ENCODE measurements at places on chromosomes 12 and 14.

GRCh38 chr12:49912345-49913255, 8.9 kb upstream of the FAIM2 start:
- DNase-seq = no peak

DNA sequence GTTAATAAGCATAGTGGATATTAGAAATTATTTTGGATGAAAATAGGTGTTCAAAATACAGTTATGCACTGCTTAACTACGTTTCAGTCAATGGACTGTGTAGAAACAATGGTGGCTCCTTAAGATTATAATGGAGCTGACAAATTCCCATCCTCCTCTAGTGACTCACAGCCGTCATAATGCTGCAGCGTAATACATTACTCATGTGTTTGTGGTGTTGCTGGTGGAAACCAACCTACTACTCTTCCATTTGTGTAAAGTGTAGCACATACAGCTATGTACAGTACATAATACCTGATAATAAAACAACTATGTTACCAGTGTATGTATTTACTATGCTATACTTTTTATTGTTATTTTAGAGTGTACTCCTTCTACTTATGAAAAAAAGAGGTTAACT, 111.2 kb upstream of the TMCC3 start:
- DNase-seq = no peak

GRCh38 chr14:96097752-96098151, 58.6 kb downstream of the C14orf132 start:
- DNase-seq = no peak

GRCh38 chr12:22625762-22626294, 857 bp downstream of the ETNK1 start:
- DNase-seq = peak; percentile 16

GRCh38 chr12:49910331-49911212, 6.9 kb upstream of the FAIM2 start:
- DNase-seq = no peak

- DNase-seq = peak; percentile 66
Observed at GRCh38 chr12:67441736-67442346, 172.7 kb downstream of the CAND1 start.

GRCh38 chr12:73221836-73222235, 949.7 kb downstream of the TRHDE start:
- no peak for DNase-seq

DNA sequence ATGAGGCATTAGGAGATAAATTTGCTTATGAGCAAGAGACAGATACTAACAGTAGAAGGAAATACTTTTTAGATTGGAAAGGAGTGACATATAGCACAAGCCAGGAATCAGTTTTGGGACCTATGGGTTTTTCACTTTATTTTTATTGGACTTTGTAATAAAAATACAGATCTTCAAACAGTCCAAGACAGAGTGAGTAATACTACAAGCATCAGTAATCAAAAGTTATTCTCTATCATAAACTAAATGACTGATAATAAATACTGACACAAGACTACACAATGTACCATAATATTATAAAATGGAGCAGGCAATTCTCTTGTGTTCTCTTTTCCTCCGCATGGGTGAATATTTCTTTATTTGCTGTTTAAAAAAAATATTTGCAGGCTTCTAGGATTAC, 85.8 kb downstream of the DERA start:
- DNase-seq = no peak

DNA sequence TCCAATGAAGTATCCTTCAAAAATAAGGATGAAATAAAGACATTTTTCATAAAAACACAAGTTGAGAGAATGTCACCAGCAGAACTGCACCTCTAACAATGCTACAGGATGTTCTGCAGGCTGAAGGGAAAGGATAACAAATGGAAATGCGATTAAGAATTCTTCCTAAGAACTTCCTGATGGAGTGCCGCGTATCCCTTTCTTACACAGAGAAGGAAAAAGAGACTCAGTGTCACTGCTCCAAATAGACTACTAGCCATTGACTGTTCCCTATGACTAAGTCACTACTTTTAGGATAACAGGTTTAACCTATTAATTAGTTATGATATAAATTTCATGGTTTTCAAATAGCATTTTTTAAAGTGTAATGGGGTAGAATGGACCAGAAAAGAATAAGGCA, 3.2 kb downstream of the ANO2 start:
- DNase-seq = no peak

DNA sequence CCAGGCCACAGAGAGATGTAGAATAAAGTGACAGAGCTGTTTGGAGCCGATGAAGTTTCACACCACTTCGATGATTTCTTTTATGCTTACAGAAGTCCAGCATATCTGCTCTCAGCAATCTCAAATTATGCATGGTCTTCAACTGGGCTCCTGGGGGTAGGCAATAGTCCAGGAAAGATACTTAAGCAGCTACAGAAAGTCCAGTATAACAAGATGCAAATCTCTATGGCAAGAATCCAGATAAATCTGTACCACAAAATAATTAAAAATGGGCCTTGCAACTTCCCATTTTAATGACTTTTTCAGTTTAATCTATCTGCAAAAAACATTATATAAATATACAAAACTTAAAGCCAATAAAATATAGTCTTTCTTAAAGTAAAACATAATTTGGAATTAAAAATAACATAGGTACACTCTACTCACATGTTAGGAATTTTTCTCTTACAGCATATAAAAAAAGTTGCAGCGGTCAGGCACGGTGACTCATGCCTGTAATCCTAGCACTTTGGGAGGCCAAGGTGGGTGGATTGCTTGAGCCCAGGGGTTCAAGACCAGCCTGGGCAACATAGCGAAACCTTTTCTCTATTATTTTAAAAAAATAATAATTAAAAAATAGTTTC, 20.5 kb upstream of the RAD51AP1 start:
- no peak for DNase-seq

All from memory B cell (primary cell).